Stimulated activated CD8-positive, alpha-beta memory T cell treated with anti-CD3 and anti-CD28 coated beads, Interleukin-4, amount 100 ng/mL, for 1 hour (primary cell): ENCODE measurements at places on chromosomes 11 and 22.

DNA sequence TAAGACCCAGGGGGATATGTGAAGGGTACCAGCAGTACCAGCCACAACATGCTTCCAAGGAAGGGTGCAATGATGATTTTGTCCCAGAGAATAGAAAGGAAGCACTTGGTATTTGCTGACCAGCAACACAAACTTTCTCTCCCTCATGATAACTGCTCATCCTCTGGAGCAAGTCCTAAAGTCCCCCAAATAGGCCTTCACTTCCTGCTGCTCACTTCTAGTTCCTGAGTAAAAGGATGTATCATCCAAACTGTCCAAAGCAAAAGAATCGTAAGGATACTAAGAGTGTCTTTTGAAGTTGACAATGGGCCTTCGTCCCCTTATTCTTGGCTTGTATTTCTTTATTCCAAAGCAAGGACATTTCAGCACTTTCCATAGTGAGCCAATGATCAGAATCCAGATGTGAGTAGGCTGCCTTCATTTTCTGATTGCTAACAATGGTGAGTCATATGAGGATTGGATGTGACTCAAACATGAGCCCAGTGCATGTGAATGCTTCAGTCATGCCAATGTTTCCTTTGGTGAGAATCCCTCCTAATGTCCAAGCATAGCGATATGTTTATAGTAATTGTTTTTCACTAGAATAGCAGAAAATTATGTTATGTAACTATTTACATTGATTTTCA is 243.4 kb upstream of the POU2AF2 start:
- DNase-seq, result no peak

DNA sequence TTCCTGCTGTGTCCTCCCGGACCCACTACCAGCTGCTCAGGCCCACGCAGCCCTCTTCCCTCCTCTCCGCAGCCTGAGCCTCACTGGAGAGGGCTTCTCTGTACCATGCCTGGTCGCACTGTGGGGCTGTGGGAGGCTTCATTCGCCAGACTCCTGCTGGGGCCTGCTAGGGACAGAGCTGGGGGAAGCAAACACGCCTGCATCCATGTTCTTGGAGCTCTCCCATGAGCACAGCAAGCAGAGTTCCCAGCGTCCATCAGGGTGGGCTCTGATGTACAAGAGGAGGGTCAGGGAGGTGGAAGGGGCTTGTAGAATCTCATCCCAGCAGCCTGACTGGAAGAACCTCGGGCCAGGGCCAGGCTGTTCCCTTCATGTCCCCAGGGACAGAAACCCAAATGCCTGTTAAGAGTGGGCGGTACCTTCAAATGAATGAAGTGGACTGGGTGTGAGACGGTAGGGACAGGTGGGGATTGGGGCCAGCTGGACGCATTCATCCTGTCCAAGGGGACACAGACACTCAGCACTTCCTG is 59.9 kb downstream of the MPPED1 start:
- DNase-seq, result no peak

DNA sequence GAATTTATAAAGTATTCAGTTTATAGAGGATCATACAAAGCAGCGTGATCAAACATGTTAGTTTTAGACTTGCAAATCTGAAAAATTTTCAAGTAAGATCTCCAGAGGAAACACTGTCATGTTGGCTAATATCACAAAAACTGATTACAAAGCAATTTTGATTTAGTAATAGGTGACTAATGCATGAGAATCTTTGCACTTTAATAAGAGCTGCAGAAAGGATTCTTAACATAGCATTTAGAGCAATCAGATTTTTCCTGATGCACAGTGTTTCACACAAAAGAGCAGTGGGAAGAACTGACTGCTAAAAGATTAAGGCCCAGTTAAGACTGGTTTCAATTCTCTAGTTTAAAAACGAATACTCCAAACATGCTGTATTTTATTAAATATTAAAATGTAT is 321.2 kb downstream of the GUCY1A2 start:
- no peak for DNase-seq

GRCh38 chr11:20669820-20670684 is 666 bp downstream of the NELL1 start:
- DNase-seq, result no peak

GRCh38 chr11:67304511-67305113 is 1.3 kb downstream of the SSH3 start:
- no peak for DNase-seq

DNA sequence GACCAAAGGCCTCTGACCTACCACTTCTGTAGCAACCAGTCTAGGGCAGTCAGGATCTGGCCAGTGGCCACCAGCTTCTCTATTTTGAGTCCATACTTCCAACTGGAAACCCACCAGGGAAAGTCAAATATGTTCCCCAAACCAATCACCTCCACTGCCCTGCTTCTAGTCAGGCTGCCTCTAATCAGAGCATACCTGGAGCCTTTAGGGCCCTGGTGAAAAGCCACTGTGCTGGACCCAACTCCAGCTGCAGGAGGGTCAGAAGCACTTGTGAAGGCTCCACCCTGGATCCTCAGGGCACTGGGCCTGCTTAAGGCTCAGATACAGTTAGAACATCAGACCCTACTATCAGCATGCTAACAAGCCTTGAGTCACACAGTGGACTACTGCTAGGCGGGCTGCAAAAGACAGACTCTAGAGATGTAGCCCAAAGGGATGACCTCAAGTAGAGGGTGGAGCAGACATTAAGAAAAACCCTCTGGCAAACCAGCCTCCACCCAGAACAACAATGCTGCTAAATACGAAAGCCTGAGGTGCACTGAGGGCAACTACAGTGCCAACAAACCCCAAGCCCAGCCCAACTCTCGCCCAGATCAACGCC is 69.2 kb downstream of the DGCR2 start:
- DNase-seq, result no peak

- DNase-seq, result no peak
Observed at GRCh38 chr22:44702479-44703198, 635 bp downstream of the PRR5 start.
